Right lobe of liver (tissue), 6 donors: ENCODE measurements at places on chromosomes 7 and 10. TPM values are rescaled to one million over a fixed set of nuclear protein-coding genes. Genes with fewer than 3 reads are reported as not detected.

Gene PLA2G12B
- 56.9 TPM for total RNA-seq

Gene CRPPA
- total RNA-seq = 3.3 TPM

Gene ACSM6
- not detected for total RNA-seq

Gene FAM13C
- 0.51 TPM for total RNA-seq

Gene VSTM4
- total RNA-seq = 3.3 TPM

Gene NUTM2E
- total RNA-seq = 0.15 TPM

Gene OR2A42
- not detected for total RNA-seq

Gene DDX21
- 32.6 TPM for total RNA-seq

Gene RBP4
- total RNA-seq = 6,222 TPM

Gene ANXA8L1
- not detected for total RNA-seq

Gene ARMC3
- total RNA-seq = not detected

Gene NYAP1
- total RNA-seq = 0.30 TPM

Gene FAM20C
- total RNA-seq = 32.1 TPM

Gene ELMO1
- total RNA-seq = 29.9 TPM

Gene TRIM73
- 4.7 TPM for total RNA-seq

Gene ADARB2
- 0.31 TPM for total RNA-seq

Gene SEMA4G
- total RNA-seq = 34.1 TPM

Gene PRF1
- total RNA-seq = 1.7 TPM

Gene ELFN1
- total RNA-seq = 5.4 TPM

Gene SPDYE1
- total RNA-seq = not detected

Gene ANKRD1
- 5.0 TPM for total RNA-seq

Gene ANKRD7
- total RNA-seq = not detected

Gene FAM25A
- total RNA-seq = not detected

Gene ATRNL1
- total RNA-seq = 3.0 TPM

Gene MSMB
- not detected for total RNA-seq

Gene MYL7
- 2.0 TPM for total RNA-seq

Gene WNT8B
- 0.19 TPM for total RNA-seq

Gene CDK5
- total RNA-seq = 6.3 TPM

Gene COX15
- 29.0 TPM for total RNA-seq

Gene SPDYE5
- not detected for total RNA-seq

Gene MYOZ1
- not detected for total RNA-seq

Gene ABCB1
- 49.2 TPM for total RNA-seq

Gene PLPP4
- total RNA-seq = 0.37 TPM

Gene RASSF4
- total RNA-seq = 28.5 TPM

Gene PRKG1
- total RNA-seq = 1.1 TPM

Gene ZDHHC6
- 12.2 TPM for total RNA-seq

Gene PRKAR2B
- total RNA-seq = 1.4 TPM

Gene HMX3
- total RNA-seq = not detected
